Left ventricle myocardium inferior (tissue), 1 donor: ENCODE measurements at places on chromosomes 7 and 10.
A peak's percentile ranks its signal among the peaks of the same experiment; 100 is the strongest.

GRCh38 chr7:156515911-156516790, 124.4 kb upstream of the RNF32 start:
- no peak for DNase-seq
- H3K27me3 ChIP-seq: peaks cover 10% of the 10 kb centered on the region
- H3K36me3 ChIP-seq: no peaks in the 10 kb centered on the region
- no peak overlapping the region for H3K4me3 ChIP-seq

- H3K4me3 ChIP-seq: no peak overlapping the region
- H3K27ac ChIP-seq: no peak overlapping the region
- H3K36me3 ChIP-seq: no peaks in the 10 kb centered on the region
- DNase-seq: no peak
- H3K4me1 ChIP-seq: no peaks in the 10 kb centered on the region
Observed at GRCh38 chr10:77756319-77757232, 119.0 kb upstream of the KCNMA1 start.

DNA sequence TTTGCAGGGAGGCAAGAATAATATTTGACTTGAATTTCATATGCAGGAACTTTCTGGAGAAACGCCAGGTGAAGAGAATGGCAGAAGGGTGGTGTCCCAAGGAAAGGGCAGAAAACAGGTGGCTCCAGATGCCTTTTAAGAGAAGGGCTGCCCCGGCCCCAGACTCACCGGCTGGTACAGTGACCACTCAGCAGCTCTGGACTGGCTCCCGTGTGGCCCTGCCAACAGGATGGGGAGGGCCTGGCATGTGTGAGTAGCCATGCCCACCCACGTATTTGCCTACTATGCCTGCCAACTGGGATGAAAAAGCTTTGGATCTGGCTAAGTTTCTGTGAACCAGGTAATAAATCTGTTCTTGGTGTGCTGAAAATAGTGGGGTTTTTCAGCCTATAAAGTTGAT, 159.5 kb downstream of the PRKAG2 start:
- no peaks in the 10 kb centered on the region for H3K27me3 ChIP-seq
- no peaks in the 10 kb centered on the region for H3K36me3 ChIP-seq
- no peak for DNase-seq

GRCh38 chr7:149875396-149875795, 1.6 kb downstream of the ATP6V0E2 start:
- H3K36me3 ChIP-seq: peaks cover 6% of the 10 kb centered on the region
- H3K4me3 ChIP-seq: no peak overlapping the region
- no peak for DNase-seq
- H3K27ac ChIP-seq: peak overlapping the region; percentile 98
- H3K4me1 ChIP-seq: peaks cover 57% of the 10 kb centered on the region
- no peaks in the 10 kb centered on the region for H3K27me3 ChIP-seq

DNA sequence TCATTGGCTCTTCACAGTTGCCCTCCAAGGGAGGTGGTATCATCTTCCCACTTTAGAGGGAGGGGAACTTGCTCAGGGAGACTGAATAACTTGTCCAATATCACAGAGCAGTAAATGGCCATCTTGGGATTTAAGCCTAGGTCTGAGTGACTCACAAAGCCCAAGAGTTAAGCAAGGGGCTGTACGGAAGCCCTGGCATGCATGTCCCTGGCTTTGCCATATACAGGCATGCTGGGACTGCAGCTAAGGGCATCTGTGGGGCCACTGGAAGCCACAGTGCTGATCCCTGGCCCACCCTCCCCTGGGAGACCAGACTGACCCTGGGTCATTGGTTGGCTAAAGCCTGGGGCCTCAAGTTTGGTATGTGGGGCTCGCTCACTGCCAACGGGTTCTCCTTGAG, 3.1 kb downstream of the VSIR start:
- peaks cover 99% of the 10 kb centered on the region for H3K4me1 ChIP-seq
- no peaks in the 10 kb centered on the region for H3K27me3 ChIP-seq
- H3K4me3 ChIP-seq: peak overlapping the region; percentile 96

GRCh38 chr10:11527691-11528255, 83.7 kb downstream of the USP6NL start:
- H3K27ac ChIP-seq: peak overlapping the region; percentile 36
- H3K4me1 ChIP-seq: peaks cover 35% of the 10 kb centered on the region
- peak overlapping the region; percentile 42 for H3K4me3 ChIP-seq
- no peaks in the 10 kb centered on the region for H3K27me3 ChIP-seq
